NCI-H146 (cell line): ENCODE measurements at places on chromosomes 11 and 22.

- DNase-seq = no peak
These were observed 1340.9 kb downstream of the TBC1D22A start for GRCh38 chr22:48103126-48103875.

- no peak for DNase-seq
These were observed 41.4 kb upstream of the TTLL12 start for GRCh38 chr22:43228330-43228729.

- no peak for DNase-seq
These were observed 73.2 kb upstream of the TIMP3 start for GRCh38 chr22:32728291-32728690.

GRCh38 chr11:123393312-123393927 is 36.6 kb upstream of the GRAMD1B start:
- no peak for DNase-seq
